Stimulated activated CD8-positive, alpha-beta memory T cell treated with anti-CD3 and anti-CD28 coated beads, Interleukin-4, amount 100 ng/mL, for 1 hour (primary cell): ENCODE measurements at places on chromosomes 7 and 10.

DNA sequence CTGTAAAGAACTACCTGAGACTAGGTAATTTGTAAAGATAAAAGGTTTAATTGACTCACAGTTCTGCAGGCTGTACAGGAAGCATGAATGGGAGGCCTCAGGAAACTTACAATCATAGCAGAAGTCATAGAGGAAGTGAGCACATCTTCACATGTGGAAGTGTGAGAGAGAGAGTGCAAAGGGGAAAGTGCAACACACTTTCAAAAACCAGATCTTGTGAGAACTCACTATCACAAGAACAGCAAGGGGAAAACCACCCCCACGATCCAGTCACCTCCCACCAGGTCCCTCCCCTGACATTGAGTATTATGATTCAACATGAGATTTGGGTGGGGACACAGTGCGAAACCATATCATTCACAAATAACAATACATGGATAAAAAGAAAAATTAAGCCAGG lies 24.5 kb downstream of the AVL9 start:
- DNase-seq, result no peak

DNA sequence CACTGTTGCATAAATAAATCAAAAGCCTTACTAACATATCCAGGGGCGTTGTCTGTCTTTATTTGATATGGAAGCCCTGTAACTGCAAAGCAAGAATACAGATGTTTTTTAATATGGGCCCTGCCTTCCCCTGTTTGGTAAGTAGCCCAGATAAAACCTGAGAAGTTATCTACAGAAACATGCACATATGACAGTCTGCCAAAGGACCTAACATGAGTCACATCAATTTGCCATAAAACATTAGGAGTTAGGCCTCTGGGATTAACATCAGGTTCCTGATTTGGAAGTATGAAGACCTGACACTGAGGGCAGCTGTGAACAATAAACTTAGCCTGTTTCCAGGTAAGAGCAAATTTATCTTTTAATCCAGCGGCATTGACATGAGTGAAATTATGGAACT lies 1588.8 kb downstream of the REEP3 start:
- no peak for DNase-seq

DNA sequence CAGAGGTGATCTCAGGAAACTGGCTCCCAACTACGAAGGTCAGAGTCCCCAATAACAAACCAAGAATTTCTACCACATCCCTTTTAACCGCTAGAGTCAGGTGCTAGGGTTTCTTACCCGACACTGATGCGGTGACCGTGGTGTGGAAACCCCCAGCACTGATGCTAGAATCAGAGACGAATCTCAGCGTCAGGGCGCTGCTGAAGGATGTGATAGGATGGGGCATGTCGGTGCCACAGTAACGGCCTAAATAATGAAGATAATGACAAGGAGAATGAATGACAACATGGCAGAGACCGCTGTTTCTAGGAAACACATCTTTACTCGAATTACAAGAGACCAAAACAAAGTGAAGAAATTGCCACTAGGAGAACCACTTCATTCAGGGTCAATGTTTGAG lies 131.1 kb upstream of the RSU1 start:
- DNase-seq, result no peak

- no peak for DNase-seq
Measured at GRCh38 chr7:123773481-123773880, 24.7 kb upstream of the WASL start.

DNA sequence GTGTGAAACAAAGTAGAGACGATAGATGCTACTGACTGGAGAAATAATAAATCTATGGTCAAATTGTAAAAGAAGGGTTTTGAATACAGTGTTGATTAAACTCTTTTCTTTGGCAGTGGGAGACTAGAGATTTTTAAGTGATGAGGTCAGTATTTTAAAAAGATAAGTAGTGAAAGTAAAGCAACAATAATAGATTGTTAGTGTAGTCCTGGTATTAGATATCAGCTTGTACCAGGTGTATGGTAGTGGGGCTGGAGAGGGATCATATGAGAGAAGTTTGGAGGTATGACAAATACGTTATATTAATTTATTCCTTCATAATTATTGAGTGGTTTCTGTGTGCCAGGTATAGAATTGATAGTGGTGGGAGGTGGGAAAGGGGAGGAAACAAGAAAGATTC lies 25.2 kb downstream of the PHTF2 start:
- DNase-seq, result no peak

- no peak for DNase-seq
Measured at GRCh38 chr10:50360077-50360850, 108.9 kb upstream of the ASAH2 start.

DNA sequence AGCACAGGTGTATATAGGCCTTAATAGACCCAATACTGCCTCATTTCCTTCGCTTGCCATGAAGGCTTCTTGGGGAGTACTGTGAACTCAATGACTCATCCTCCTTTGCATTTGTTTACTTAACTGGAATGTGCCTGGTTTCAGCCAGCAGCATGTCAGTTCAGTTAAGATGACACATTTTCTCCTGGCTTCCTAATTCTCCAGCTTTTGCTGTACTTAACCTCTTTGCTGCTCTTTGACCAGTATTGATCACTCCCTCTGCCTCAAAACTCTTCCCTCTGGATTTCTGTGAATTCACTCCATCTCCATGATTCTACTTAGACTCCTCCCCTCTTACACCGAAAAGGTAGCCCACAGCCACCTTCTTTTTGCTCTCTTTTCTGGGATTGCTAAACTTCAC lies 135.7 kb downstream of the MAGI2 start:
- DNase-seq, result no peak

- DNase-seq, result no peak
Measured at GRCh38 chr10:34773636-34774630, 41.2 kb downstream of the PARD3 start.

GRCh38 chr10:122855745-122856144 lies 10.1 kb upstream of the CUZD1 start:
- no peak for DNase-seq

- no peak for DNase-seq
Measured at GRCh38 chr10:4270116-4270515, 485.1 kb upstream of the KLF6 start.
